ENCODE measurements at places on chromosomes 3 and 15. TPM values are rescaled to one million over a fixed set of nuclear protein-coding genes. Genes with fewer than 3 reads are reported as not detected.

- no peak for DNase-seq
These were observed 61.8 kb upstream of the ZNF148 start for GRCh38 chr3:125436921-125437320.

DNA sequence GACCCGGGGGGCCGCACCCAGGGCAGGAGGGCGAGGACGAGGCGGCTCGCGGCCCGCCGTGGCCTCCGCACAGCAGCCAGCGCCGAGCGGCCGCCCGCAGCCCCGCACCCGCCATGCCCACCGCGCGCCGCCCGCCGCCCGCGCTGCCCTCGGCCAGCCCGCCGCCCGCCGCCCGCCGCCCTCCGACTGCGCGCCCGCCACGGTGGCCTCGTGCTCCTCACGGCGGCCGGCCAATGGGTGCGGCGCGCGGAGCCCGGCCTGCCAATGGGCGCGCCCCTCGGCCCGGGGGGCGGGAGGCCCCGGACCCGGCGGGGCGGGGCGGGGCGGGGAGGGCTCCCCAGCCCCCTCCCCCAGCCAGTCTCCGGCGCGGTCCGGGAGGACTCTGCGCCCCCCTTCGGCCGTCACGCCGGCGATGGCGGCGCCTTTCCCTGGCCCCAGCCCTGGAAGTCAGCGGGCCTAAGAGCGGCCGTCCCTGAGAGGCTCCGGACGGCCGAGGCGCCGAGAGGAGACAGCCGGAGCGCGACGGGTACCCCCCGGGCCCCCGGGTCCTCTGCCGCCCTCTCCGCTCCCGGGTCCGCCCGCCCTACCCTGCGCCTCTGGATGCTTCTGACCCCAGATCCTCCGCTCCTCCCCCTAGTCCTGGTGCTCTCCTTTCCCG lies at the start of gene NT5DC2:
TSS of gene NT5DC2 (minus strand) at position 235 of the 658 bp plus-strand sequence. CDS start at position 115, 120 bp downstream.
- DNase-seq, result peak; percentile 60

The SERPINI1 gene
- 5.8 TPM for total RNA-seq

The MYZAP gene
- total RNA-seq, result 0.72 TPM

The TIGIT gene
- not detected for total RNA-seq

DNA sequence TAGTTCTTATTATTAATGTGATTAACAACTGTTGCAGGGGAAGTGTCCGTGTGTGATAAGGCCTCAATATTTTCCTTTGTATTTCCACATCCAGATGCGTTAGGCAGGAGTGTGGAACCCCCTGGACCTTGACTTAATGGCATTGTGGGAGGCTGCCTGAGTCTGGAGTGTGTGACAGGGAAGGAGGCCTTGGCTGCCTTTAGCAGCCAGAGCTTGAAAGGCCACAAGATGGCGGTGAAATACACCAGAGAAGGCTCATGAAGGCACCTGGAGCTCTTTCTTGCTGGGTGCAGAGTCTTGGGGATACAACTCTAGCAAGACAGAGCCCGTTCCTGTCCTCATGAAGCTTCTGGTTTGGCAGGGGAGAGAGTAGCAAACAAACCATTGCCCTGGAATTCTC lies 36.9 kb downstream of the POLR2M start:
- DNase-seq, result peak; percentile 47

DNA sequence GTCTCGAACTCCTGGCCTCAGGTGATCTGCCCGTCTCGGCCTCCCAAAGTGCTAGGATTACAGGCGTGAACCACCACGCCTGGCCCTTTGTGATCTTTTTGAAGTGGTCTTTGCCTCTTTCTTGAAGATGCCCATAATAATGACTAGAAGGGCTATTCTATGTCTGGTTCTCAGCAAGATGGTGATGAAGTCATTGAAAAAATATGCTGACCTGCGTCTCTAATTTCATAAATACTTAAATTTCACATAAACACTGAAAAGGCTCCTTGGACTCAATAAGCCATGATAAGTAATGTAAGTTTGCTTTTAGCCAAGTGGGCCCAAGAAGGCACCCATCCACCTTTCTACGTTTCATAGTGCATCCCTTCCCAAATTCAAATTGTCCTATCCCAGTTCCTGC lies 775 bp upstream of the MAPK6 start:
- DNase-seq, result no peak

DNA sequence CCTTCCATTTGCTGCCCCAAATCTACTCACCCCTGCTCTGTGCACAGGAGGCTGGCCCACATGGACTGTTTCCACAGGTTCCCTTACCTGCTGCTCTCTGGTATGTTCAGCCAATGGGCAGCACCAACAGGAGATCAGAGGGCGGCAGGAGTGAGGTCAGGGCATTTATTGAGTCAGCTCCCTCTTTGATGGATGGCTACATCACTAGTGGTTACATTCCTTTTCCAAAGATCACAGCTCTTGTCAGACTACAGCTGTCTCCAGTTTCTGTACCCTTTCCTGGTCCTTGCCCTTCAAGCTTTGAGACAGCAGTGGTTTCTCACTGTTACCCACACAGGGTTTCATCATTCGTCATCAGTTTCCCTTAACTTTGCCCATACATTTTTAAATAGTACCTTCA lies 325.1 kb downstream of the SUCLG2 start:
- no peak for DNase-seq

DNA sequence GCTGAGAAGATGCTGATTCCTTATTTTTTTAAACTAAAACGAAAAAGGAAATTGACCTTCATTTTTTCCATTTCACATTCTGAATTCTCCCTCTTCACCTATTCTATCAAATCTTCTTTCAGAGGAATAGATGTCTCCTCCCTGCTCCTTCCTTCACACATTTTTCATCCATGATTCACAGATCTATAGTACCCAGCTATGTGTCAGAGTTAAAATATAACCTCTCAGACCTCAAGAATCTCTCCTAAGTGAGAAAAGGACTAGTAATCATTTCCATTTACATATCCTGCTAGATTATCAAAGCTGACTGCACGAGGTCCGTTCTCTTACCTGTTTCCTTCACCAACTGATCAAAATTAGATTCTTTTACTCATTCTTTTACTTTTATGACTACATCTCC lies 1297.6 kb upstream of the ALCAM start:
- no peak for DNase-seq

The GRM7 gene
- total RNA-seq, result 0.28 TPM

The SERPINI2 gene
- not detected for total RNA-seq

- no peak for DNase-seq
These were observed 586.1 kb downstream of the MECOM start for GRCh38 chr3:169077394-169077906.

DNA sequence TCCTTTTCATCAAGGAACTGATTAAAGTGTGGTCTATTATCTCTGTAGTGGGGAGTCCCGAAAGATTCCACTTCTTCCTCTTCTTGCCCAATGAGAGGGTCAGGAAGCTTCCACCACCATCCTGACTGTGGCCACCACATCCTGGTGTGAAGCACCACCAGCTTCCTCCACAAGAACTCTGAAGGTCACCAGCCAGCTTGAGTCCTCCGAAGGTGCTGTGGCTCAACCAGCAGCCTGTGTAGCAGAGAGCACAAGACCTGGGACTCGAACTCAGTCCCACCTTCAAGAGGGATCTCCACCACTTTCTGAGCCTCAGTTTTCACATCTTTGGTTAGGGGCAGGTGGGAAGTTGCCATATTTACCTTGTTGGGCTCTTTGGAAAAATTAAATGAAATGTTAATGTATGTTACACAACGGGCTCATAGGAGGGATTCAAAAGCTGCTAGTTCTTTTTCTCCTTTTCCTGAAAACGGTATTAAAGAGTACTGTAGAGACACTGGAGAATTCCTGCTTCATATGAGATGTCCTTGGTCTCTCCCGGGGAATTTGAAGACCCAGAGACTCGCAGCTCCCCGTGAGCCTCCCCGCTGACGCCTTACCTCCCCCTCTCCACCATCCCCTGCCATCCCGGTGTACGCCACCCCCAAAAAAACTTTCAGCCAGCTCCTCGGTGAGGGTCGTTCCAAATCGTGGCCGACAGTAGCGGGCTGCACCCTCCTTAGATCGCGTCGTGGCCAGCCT lies 816 bp upstream of the ACAN start:
- DNase-seq, result no peak

- peak; percentile 46 for DNase-seq
These were observed 396.6 kb downstream of the EPHB1 start for GRCh38 chr3:135191708-135192107.
